GM10248 (cell line): ENCODE measurements at places on chromosomes 2 and 18.

- DNase-seq: peak; percentile 14
Measured at GRCh38 chr2:137467246-137467862, 496.9 kb upstream of the HNMT start.

DNA sequence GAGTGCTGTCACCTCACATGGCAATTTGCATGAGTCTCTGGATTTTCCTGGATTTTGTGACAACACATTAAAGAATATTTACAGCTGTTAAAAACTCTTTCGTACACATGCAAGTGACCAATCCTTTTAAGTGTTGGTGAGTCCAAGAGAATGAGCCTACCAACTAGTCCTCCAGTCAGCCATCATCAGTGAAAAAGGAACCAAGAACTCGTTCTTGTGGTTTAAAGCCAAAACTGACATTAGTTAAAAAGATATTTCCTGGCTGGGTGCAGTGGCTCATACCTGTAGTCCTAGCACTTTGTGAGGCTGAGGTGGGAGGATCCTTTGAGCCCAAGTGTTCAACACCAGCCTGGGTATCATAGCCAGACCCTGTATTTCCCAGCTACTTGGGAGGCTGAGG is 215.4 kb upstream of the ITGA4 start:
- DNase-seq: peak; percentile 18

- DNase-seq: no peak
Measured at GRCh38 chr2:1675633-1676032, 68.7 kb downstream of the PXDN start.

DNA sequence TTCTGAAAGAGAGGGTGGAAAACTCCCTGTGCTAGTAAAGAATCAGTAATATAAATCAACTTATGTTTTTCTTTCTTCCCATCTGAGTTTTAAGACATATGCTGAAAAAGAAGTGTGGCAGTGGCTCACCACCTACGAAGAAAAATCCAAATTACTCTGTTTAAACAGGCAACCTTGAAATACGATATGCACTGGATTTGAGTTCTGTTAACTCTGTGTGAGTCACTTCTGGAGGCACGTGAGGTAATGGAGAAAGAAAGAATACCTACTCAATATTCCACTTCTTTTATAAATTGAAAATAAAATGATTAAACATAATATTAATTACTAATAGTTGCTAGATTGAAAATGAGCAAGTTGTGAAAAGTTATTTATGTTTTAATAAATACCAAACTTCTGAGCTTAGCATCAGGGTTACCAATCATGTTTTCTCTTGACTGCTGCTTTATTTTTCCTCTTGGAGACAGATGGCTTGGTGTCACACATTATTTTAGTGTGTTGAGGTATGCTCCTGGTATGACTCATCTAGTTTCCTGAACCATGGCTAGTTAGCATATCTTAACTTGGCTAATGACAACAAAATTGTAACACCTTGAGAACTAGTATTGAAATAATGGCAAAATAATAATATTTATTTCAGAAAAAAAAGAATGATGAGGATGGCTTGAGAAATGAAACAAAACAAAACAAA is 1705.5 kb upstream of the PIK3C3 start:
- DNase-seq: no peak

DNA sequence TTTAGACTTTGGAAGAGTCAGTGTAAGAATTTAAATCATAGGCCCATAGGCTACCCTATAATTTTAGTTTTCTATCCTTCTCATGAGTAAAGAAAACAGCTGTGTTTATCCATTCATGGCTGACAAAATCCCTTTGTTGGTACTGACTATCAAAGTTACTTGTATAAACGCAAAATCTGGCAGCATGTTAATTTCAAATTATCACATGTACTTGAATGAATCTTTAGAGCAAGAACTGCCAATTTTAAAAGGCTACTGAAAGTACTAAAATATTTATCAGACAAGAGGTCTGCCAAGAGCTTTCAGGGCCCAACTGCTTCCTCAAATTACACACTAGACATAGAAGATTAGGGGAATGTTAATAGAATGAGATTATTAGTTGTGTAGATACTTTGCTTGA is 66.6 kb downstream of the MYL12B start:
- no peak for DNase-seq

DNA sequence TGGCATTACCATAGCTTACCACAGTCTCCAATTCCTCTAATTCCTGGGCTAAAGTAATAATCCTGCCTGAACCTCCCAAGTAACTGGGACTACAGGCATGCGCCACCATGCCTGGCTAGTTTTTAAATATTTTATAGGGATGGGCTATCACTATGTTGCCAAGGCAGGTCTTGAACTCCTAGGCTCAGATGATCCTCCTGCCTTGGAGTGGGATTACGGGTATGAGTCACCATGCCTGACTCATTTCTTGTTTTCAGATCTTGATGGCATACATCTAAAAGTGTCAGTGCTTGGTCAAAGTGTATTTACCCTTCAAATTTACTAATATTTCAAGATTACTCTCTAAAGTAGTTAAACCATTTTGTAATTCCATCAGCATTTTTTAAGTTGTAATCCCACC is 9.4 kb upstream of the SOCS6 start:
- no peak for DNase-seq

GRCh38 chr2:120539937-120540718 is 194.2 kb downstream of the INHBB start:
- no peak for DNase-seq

- no peak for DNase-seq
Measured at GRCh38 chr2:127422559-127423477, 4.6 kb downstream of the PROC start.

DNA sequence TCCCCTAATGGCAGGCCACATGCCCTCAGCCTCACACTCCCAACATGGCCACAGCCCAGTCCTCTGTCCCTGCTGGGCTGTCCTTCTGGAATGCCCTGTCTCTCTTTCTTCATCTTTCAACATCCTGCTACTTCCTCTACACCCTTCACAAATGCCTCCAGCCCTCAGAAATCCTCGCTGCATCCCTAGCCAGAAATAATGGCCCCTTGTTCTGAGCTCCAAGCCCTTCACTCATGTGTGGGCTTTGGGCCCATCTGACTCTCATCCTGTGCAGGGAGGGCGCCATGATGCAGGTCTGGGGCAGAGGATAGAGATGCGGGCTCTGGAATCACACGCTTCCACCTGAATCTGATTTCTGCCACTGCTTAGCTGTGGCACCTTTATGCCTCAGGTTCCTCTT is 181.9 kb downstream of the TNS1 start:
- no peak for DNase-seq

DNA sequence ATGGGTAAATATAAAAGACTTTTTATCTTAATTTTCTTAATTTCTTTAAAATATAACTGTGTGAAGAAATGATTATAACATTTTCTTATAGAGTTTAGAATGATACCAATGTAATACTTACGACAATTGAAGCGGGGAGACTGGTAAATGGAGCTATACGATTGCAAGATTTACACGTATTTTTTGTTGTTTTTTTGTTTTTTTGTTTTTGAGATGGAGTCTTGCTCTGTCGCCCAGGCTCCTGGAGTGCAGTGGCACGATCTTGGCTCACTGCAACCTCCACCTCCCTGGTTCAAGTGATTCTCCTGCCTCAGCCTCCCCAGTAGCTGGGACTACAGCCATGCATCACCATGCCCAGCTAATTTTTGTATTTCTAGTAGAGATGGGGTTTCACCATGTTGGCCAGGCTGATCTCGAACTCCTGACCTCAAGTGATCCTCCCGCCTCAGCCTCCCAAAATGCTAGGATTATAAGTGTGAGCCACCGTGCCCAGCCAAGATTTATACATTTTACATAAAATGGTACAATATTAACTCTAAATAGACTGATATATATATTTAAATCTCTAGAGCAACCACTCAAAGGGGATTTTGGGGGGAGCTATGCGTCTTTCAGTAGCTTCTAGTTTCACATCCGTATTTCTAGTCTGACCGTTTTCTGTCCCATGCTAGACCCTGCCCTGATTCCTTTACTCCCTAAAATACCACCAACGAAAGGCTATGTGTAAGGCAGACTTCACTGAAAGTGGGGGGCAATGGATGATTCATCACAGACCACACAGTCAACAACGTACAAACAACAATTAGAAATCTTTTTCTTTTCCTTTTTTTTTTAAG is 28.2 kb upstream of the ATG16L1 start:
- DNase-seq: peak; percentile 76
